ENCODE measurements at places on chromosomes 5 and 9.

DNA sequence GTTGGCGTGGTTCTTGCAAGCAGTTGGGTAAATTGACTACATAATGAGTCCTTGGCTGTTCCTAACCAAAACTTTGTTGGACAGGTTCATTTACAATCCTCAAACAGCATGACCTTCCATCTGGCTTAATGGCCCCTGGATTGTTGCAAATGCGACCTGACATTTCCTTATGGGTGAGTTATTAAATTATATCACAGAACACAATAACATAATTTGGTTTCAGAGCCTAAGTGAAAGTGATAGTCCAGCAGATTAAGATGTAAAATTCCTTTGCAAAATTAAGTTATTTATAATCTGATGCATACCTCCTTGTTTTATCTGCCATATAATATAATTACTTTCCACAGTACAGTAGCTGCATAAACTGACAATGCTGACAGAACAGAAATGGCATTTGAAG lies 224.4 kb downstream of the TUSC1 start:
- H3K36me3 ChIP-seq, result no peaks in the 10 kb centered on the region
- no peak overlapping the region for H3K27ac ChIP-seq
- no peaks in the 10 kb centered on the region for H3K4me1 ChIP-seq

GRCh38 chr5:33794550-33795181 lies 97.1 kb downstream of the ADAMTS12 start:
- H3K27me3 ChIP-seq, result no peaks in the 10 kb centered on the region
- no peaks in the 10 kb centered on the region for H3K36me3 ChIP-seq
- no peak overlapping the region for H3K4me3 ChIP-seq
- H3K4me1 ChIP-seq, result peaks cover 5% of the 10 kb centered on the region
- no peak for DNase-seq

- DNase-seq, result no peak
- no peak overlapping the region for H3K4me3 ChIP-seq
- no peak overlapping the region for H3K27ac ChIP-seq
Measured at GRCh38 chr5:137491121-137491520, 8.0 kb downstream of the SPOCK1 start.

- H3K36me3 ChIP-seq, result no peaks in the 10 kb centered on the region
- H3K4me3 ChIP-seq, result no peak overlapping the region
- DNase-seq, result no peak
- no peak overlapping the region for H3K27ac ChIP-seq
Measured at GRCh38 chr5:81846301-81846700, 95.4 kb upstream of the SSBP2 start.

GRCh38 chr5:10678244-10678643 lies 82.8 kb downstream of the DAP start:
- no peaks in the 10 kb centered on the region for H3K36me3 ChIP-seq
- DNase-seq, result no peak
- no peak overlapping the region for H3K27ac ChIP-seq
- no peaks in the 10 kb centered on the region for H3K4me1 ChIP-seq
- H3K27me3 ChIP-seq, result no peaks in the 10 kb centered on the region
- H3K4me3 ChIP-seq, result no peak overlapping the region

GRCh38 chr5:120552638-120553037 lies 88.5 kb downstream of the PRR16 start:
- no peak for DNase-seq
- no peaks in the 10 kb centered on the region for H3K4me1 ChIP-seq

DNA sequence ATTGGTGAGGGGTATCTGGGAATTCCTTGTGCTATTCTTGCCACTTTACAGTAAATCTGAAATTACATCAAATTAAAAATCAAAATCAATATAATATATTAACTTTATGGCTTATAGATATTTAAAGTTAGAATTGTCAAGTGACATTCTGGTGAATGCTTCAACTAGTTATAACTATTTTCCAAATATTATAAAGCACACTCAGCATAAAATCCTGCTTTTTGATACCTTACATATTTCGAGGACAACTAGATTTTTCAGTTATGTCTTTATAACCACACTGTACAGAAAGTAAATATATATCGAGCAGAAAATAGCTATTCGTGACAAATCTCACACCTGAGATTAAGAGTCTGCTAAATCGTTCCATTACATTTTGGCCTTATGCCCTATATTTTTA lies 210.2 kb downstream of the PDE4D start:
- H3K27me3 ChIP-seq, result no peaks in the 10 kb centered on the region
- H3K4me1 ChIP-seq, result no peaks in the 10 kb centered on the region
- no peak for DNase-seq
- H3K4me3 ChIP-seq, result no peak overlapping the region
- no peak overlapping the region for H3K27ac ChIP-seq

DNA sequence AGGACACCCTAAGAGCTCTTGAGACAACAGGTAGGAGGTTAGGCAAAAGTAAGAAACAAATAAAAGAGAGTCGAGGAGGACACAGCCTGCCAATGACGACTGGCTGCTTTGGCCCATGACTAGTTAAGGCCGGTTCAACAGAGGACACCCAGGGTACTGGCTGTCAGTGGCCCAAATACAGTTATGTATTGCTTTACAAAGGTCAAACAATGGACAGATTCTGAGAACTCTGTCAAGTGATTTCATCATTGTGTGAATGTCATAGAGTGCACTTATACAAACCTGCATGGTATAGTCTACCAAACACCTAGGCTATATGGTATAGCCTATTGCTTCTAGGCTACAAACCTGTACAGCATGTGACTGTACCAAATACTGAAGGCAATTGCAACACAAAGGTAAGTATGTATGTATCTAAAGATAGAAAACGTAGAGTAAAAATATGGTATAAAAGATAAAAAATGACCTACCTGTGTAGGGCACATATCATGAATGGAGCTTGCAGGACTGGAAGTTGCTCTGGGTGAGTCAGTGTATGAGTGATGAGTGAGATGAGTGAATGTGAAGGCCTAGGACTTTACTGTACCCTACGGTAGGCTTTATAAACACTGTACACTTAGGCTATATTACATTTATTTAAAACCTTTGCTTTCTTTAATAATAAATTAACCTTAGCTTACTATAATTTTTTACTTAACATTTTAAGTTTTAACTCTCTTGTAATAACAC lies 6.5 kb upstream of the FAM81B start:
- no peak overlapping the region for H3K4me3 ChIP-seq
- H3K36me3 ChIP-seq, result peaks cover 6% of the 10 kb centered on the region
- no peaks in the 10 kb centered on the region for H3K4me1 ChIP-seq
- no peak for DNase-seq
- no peaks in the 10 kb centered on the region for H3K27me3 ChIP-seq

DNA sequence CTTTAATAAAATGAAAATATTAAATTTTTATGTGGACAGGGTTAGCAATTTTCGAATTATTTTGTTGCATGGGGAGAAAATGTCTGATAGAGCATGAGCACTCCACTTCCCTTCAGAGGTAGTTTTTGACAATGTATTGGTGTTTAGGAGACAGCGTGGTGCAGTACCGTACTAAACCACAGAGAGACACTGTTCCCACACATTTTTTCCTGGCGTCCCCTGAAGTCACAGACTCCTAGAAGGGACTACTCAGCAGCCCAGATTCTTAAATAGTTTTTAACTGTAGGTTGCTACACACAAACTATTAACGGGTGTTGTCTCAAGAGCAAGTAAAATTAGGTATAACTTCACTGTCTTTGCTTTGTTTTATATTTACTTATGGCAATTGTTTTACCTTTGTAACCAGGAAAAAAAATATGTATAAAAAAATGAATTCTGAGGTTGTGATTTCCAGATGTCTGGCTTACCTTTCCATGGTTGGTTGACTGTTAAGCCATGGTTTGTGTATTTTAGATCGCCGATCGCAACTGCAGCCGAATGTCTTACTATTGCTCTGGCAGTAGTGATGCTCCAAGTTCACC lies 171.2 kb downstream of the DOCK8 start:
- no peaks in the 10 kb centered on the region for H3K36me3 ChIP-seq
- DNase-seq, result peak; percentile 86
- peaks cover 30% of the 10 kb centered on the region for H3K4me1 ChIP-seq
- H3K27ac ChIP-seq, result no peak overlapping the region
- H3K27me3 ChIP-seq, result no peaks in the 10 kb centered on the region

- DNase-seq, result peak; percentile 76
- no peaks in the 10 kb centered on the region for H3K36me3 ChIP-seq
- no peaks in the 10 kb centered on the region for H3K27me3 ChIP-seq
- no peak overlapping the region for H3K4me3 ChIP-seq
- no peaks in the 10 kb centered on the region for H3K4me1 ChIP-seq
Measured at GRCh38 chr5:1763548-1763911, 36.1 kb downstream of the MRPL36 start.

DNA sequence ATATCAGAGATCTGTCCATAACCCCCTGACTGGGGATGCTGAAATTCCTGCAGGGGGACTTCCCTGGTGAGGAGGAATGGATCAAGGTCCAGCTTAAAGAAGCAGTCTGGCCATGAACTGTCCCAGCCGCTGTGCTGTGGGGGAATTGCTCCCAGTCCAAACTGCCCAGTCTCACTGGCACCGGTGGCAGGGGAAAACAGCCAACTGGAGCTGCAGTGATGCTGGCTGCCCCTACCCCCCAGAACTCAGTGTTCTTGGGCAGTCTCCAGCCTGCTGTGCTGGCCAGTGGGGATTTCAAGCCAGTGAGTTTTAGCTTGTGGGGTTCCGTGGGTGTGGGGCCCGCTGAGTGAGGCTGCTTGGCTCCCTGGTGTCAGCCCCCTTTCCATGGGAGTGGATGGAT lies 306.5 kb upstream of the RPS23 start:
- DNase-seq, result no peak
- H3K4me1 ChIP-seq, result no peaks in the 10 kb centered on the region
- peaks cover 14% of the 10 kb centered on the region for H3K36me3 ChIP-seq
- H3K27ac ChIP-seq, result no peak overlapping the region
- H3K27me3 ChIP-seq, result no peaks in the 10 kb centered on the region
- no peak overlapping the region for H3K4me3 ChIP-seq

DNA sequence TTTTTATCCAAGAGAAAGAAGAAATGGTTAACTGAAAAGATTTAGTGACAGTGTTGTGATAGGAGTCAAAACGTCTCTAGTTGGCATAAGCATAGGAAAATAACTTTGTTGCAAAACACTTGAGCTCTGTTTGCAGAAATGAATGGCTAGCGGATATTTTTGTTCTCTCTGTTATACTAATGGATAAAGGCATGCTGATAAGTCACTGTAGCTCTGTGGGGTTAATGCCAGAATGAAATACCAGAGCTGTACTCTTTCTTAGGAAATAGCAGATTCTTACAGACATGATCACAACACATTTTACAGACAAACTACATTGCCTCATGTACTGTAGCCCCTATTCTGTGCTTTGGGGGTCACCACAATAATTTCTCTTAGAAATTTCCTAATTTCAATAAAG lies 202.8 kb downstream of the DMRTA1 start:
- H3K4me1 ChIP-seq, result no peaks in the 10 kb centered on the region
- H3K4me3 ChIP-seq, result no peak overlapping the region
- no peak for DNase-seq

- peaks cover 16% of the 10 kb centered on the region for H3K27me3 ChIP-seq
- no peaks in the 10 kb centered on the region for H3K36me3 ChIP-seq
- H3K4me1 ChIP-seq, result no peaks in the 10 kb centered on the region
Measured at GRCh38 chr9:96884443-96884842, 30.1 kb upstream of the ZNF782 start.

DNA sequence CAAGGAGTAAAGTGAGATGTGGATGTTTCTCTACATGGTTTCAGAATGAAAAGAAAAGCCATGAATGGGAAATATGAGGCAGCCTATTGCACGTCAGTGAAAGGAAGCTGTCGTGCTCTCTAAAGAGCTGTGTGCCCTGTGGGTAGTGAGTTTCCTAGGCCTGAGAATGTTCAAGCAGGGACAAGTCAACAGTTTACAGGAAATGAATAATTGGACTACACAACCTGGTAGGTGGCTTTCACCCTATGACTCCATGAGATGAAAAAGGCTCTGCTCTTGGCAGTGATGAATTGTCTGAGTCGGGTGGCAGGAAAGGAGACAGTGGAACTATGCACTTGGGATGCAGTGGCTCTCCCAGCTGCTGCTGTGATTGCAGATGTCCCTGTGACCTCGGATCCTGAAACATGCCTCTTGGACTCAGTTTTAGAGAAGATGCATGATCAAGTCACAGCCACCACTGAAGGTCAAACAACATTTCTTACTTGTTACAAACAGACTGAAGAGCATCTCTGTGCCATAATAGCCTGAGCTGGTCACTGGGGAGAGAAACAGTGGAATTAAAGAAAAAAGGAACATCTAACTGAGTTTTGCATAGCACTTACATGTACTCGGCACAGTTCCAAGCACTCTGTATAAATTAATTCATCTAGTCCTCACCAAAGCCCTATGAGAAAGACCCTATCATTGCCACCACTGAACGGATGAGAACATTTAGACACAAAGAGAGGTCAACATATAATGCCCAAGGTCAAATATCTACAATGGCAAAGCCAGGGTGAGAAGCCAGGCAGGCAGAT lies 293.7 kb downstream of the SPOCK1 start:
- H3K4me1 ChIP-seq, result peaks cover 24% of the 10 kb centered on the region
- no peak overlapping the region for H3K4me3 ChIP-seq
- no peaks in the 10 kb centered on the region for H3K27me3 ChIP-seq
- H3K27ac ChIP-seq, result no peak overlapping the region
- no peaks in the 10 kb centered on the region for H3K36me3 ChIP-seq

GRCh38 chr5:147472664-147473475 lies 37.0 kb downstream of the DPYSL3 start:
- no peaks in the 10 kb centered on the region for H3K36me3 ChIP-seq
- peak overlapping the region; percentile 18 for H3K27ac ChIP-seq
- no peak overlapping the region for H3K4me3 ChIP-seq

DNA sequence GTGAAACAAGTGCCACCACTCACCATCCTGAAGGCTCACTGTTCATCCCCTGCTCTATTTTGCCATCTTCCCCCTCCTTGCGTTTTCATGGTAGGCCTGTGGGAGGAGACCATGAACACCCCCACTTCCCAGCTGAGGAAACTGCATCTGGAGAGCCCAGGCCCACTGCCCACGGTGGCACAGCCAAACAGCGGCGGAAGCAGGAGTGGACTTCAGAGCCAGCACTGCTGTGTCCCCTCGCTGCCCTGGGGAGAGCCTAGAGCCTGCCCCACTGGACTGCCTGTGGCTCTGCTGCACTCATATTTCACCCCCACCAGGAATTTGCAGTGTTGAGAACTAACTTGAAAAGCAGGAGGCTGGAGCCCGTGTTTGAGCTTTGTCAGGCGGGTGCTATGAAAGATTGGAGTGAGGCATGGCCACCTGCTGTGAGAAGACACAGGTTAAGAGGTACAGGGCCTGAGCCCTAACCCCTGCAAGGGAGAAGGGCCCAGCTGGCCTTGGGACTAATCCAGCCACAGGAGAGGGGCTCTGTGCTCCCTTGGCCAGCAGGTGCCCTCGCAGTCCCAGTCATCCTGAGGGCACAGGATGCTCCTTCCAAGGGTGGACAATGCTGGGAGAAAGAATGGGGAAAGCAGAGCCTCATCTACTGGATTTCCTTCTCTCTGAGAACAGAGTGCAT lies 79.0 kb downstream of the MACROH2A1 start:
- H3K36me3 ChIP-seq, result no peaks in the 10 kb centered on the region
- peak; percentile 60 for DNase-seq
- H3K4me1 ChIP-seq, result no peaks in the 10 kb centered on the region
- no peak overlapping the region for H3K27ac ChIP-seq
- no peak overlapping the region for H3K4me3 ChIP-seq
- no peaks in the 10 kb centered on the region for H3K27me3 ChIP-seq

DNA sequence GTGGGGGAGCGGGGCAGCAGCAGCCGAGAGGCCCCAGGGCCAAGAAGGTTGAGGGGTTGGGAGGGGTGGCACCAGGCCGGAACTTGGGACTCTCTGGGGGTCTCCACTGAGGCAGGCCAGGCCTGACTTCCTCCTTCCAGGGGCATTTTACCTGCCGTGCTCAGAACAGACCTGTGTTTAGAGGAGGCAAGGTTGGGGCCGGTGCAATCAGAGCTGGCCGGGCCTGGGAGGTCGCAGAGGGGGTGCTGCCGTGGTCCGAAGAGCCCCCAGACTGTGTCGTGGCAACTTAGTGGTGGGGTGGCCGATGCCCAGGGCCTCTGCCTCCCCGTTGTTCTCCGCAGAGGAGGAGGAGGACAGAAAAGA lies 21.8 kb downstream of the GLT6D1 start:
- no peak for DNase-seq
- no peaks in the 10 kb centered on the region for H3K27me3 ChIP-seq
- H3K36me3 ChIP-seq, result no peaks in the 10 kb centered on the region
- no peak overlapping the region for H3K4me3 ChIP-seq

Measured in GM23338 (cell line).